CD4-positive, alpha-beta T cell treated with Interleukin-2 at 100 ng/mL for 4 hours (primary cell): ENCODE measurements at places on chromosomes 3 and 15.

DNA sequence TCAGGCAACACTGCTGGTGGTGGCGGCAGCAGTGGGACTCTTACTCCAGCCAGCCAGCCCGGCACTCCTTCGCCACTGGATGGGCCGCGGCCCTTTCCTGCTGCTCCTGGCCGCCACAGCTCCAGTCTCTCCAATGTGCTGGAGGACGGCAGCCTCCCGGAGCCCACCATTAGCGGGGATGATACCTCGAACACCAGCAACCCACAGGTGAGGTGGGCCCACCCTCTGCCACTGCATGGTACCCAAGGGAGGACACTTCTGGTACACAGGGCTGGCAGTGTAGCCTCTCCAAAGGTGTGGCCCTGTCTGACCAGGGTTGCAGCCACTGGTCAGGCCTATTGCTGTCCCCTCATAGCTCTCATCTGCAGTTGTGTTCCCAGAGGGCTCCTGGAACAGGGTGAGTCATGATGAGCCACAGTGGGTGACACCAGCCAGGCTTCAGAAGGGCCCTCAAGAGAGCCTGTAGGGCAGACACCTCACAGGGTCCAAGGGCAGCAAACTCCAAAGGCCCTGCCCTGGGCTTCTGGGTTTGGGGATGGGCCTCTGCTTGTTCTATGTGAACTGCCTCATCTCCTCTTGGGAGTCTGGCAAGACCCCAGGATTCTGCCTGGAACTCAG, 20.8 kb downstream of the NBEAL2 start:
- no peak for DNase-seq

DNA sequence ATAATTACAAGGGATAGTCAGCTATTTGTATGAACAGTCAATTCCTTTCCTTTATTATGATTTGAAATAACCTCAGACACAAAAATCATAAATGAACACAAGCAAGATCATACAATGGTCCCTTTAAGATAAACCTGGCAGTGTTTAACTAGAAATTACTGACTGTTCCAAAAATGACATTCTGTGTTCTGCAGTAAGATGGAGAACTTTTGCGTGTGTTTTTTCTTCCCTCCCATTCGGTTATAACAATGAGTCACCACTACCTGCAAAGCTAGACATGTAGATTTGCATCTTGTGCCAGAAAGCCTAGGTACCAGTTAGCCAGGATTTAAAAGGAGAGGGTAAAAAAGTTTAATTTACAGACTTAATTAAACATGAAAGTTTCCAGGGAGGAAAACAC, 248.2 kb upstream of the ADAMTS9 start:
- DNase-seq = no peak

GRCh38 chr3:20608054-20608738, 422.2 kb upstream of the SGO1 start:
- DNase-seq = no peak

DNA sequence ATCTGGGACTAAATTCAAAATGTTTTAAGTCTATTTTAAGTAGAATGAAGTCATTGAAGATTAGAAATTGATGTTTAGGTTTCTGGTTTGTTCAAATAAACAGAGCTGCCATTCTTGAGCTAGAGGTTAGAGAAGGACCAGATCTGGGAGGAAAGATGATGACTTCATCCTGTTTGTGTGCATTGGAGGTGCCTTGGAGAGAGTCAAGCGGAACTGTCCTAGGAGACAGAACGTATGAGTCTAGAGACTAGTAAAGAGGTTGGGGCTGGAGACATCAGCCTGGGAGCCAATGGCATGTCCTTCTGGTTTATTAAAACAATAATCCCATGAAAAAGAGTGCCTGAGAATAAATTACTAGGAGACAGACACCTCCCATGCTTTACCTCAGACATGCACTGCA, 303.4 kb downstream of the KBTBD8 start:
- no peak for DNase-seq

DNA sequence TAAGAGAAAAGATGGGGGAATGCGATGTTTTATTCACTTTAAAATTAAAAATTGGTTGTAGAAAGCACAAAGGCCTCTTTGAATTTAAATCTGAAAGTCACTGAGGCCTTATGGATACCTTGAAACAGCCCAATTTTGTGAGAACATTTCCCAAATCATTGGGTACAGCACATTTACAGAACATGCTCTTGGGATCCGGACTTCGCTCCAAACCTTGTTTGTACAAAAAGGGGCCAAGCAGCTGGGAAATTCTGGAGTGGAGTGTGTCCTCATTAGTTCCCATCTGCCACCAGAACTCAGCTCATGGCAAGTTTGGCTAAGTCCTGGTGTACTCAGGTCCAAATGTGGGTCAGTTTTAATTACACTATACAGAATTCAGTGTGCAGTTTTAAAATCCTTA, 254.2 kb downstream of the ZBTB20 start:
- DNase-seq = no peak

DNA sequence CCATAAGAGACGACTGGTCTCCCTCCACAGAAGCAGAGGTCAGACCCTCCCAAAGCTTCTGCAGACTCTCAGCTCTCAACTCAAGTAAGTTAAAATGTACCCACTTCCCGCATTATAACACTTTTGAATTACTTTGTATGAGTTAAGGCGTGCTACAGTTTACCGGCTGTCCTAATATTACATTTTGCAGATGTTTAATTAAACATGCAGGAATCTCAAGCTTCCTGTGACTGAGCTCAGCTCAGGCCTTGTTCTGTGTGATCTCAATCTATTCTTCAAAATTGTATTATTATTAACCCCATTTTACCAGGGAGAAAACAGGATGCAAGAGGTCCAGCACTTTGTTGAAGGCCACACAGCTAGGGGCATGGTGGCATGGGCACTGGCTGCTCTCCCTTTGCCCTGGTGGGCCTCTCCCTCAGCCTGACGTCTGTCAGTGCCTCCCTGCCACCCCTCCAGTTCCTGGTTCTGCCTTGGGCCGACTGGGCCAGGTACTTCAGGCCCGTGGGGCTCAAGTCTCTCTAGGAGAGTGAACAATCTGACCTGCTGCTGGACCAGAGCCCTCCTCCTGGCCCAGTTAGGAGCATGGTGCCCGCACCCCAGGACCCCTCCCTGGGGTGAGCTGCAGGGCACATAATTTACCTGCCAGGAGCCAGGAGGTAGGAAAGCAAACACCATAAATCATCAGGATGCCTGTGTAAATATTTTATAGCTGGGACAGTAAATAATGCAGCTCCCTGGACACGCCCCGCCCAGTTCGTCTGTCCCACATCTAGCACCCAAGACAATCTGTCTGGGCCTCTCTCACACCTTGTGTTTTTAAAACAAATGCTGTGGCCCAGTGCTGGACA, 14.9 kb upstream of the RFT1 start:
- DNase-seq = no peak

DNA sequence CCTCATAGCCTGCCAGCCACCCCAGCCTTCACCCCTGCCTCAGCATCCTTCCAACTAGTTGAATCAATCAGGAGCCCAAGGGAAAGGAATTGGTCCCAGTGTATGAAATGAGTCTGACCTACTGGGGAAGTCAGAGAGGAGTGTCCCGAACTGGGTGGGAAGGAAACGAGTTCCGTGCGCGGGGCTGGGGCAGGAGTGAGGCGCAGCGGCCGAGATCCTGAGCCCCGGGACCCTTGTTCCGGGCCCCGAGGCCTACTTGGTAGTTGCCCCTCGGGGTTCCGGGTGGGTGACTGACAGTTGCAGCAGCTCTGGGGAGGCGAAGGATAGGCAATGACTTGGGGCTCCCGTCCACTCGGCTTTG, 1.1 kb upstream of the PLCL2 start:
- DNase-seq = no peak

GRCh38 chr15:45637141-45637540, 2.3 kb downstream of the SQOR start:
- DNase-seq = no peak

GRCh38 chr15:41993472-41994170, 21.3 kb upstream of the EHD4 start:
- DNase-seq = no peak

DNA sequence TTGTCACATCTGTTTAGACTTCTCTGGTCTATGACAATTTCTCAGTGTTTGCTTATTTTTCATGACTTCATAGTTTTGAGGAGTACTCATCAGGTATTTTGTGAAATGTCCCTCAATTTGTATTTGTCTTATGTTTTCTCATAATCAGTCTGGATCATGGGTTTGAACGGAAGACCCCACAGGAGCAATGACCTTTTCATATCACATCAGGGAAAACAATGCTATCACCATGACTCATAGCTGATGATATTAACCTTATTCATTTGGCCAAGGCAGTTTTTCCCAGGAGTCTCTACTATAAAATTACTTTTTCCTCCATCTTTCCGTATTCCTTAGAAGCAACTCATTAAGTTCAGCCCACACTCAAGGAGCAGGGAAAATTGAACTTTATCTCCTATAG, 32.7 kb downstream of the AADACL2 start:
- DNase-seq = no peak

- DNase-seq = no peak
Observed at GRCh38 chr3:71210257-71211007, 373.1 kb downstream of the FOXP1 start.

- DNase-seq = no peak
Observed at GRCh38 chr3:24763393-24763792, 268.7 kb upstream of the THRB start.

DNA sequence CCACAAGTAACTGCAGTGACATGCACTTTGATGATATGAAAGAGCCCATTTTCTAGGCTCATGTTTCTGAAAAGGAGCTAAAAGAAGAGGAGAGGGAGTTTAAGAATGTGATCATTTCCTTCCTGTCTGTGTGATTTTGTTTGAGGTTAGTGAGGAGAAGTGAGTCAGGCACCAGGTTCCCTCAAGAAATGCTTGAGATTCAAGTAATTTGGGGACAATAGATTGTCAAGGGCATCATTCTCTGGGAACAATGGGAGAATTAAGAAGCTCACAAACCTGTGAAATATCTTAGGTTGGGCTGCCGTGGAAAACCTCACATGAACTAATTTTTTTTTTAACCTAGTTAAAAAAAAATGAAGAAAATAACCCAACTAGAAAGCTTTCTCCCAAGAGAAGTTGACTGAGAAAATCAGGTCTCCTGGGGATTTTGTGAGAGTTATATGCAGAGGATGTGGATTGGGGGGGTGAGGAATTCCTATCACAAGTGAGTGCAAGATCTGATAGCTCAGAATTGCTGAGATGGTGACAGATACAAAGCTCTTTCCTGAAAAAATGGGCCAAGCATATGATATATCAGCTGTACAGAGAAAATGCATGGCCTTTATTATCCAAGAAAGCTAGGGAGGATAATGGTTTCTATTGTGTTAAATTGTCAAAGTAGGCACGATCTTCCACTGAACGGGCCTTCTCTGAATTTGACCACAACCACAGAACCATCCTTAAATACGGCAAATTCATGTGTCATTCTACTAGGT, 203.3 kb downstream of the FEZF2 start:
- no peak for DNase-seq

DNA sequence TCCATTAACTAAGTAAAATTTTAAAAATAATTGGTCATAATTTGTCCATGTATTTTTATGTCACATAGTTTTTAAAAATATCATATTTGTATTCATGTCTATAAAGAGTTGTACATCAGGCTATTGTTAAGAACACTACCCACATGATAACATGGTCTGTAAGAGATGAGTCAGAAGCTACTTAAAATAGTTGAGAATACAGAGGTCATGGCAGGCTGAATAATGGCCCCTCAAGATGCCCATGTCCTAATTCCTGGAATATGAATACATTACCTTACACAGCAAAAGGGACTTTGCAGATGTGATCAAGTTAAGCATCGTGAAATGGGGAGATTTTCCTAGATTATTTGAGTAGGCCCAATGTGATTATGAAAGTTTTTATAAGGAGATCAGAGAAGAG, 782.9 kb upstream of the GOLIM4 start:
- DNase-seq = no peak

GRCh38 chr15:70297465-70298058, 199.8 kb upstream of the TLE3 start:
- no peak for DNase-seq

DNA sequence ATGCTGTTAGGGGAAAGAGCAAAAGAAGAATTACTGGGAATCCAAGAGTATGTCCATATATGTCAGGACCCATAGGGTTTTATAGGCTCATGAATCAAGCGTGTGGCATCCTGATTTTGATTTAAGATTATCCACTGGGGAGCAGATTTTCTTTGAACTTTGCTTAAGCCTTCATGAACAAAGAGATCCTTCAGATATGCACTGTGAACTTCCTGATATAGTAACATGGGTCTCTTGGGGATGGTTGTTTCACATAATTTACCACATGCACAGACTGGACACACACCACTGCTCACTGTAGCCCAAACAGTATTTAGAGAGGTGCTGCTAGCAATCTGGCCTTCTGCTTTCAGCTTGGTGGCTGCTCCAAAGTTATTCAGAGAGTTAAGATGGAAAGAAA, 200.9 kb upstream of the ZPLD1 start:
- DNase-seq = no peak

GRCh38 chr3:99128235-99128634, 226.7 kb upstream of the DCBLD2 start:
- no peak for DNase-seq

DNA sequence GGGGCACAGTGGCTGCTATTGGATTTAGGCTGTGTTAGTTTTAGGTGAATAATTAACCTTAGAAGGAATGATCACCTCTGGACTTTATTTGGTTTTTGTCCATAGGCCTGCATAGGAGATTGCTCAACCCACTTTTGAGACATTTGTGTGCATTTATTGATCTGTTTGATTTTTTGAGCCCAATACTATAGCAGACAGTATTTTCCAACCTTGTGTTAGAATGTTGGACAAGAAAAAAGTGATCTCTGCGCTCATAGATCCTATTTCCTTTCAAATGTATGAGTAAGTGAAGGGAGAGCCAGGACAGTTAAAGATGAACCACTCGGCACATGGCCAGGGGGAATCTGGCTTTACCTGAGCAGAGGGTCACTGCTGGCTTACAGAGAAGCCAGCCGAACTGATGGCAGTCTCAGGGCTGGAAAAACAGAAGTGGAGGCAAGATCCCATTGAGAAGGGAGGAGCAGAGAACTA, 8.8 kb upstream of the TOPBP1 start:
- DNase-seq = no peak

- DNase-seq = no peak
Observed at GRCh38 chr3:122936335-122936734, 91.2 kb downstream of the SEMA5B start.

DNA sequence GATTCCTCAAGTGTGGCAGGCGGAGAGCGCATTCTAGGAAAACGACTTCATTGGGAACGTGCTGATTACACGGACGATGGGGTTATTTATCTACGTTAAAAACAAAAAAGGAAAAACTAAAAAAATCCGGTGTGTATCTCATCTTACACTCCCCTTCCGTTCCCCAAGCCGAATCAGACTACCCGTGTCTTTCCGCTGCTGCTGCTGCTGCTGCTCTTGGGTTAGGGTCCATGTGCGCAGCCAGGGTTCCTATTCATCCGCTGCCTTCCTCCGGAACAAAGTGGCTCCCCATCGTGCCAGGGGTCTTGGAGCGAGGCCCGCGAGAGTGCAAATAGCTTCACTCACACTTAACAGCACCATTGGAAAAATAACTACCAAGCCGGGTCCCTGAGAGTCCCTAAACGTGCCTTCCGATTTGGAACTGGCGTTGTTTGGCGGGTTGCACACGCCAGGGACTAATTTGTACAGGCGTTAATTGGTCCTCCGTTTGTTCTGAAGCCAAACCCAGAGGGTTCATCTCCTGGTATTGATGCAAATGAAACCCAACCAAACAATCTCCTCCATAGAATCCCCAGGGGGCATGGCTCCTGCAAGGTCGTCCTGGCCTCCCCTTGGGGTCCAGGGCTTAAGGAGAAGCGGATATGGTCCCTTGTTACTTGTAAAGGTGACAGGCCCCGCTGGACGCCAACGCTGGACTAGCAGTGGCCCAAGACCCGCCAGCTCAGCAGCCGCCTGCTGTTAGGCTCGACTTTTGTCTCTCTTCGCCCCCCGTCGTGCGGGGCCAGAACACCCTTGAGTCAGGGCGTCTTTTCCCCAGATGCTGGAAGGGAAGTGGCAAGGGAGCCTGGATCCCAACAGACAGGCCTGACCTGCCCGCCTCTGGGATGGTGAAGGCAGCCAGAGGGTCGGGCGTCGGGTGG, 11.0 kb upstream of the ONECUT1 start:
- no peak for DNase-seq
